Left renal cortex interstitium (tissue), 4 donors: ENCODE measurements at places on chromosomes 7 and 10.

DNA sequence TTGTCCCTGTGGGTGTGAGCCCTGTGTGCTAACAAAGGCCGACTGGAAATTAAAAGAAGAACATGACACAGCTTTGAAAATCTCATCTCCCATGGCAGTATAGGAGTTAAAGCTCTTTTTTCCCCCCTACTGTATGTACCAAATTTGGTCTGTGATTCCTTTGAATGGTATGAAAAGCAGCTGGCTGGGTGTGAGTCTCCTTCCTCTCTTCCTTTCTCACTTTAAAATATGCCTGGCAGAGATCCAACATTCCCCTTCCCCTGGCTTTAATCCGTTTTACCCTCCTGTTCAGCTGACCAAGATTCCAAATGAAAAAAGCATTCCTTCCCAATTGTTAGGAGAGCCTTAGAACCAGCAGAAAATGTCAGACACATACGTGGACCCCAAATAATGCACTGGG, 225.0 kb upstream of the CELF2 start:
- no peak for DNase-seq

DNA sequence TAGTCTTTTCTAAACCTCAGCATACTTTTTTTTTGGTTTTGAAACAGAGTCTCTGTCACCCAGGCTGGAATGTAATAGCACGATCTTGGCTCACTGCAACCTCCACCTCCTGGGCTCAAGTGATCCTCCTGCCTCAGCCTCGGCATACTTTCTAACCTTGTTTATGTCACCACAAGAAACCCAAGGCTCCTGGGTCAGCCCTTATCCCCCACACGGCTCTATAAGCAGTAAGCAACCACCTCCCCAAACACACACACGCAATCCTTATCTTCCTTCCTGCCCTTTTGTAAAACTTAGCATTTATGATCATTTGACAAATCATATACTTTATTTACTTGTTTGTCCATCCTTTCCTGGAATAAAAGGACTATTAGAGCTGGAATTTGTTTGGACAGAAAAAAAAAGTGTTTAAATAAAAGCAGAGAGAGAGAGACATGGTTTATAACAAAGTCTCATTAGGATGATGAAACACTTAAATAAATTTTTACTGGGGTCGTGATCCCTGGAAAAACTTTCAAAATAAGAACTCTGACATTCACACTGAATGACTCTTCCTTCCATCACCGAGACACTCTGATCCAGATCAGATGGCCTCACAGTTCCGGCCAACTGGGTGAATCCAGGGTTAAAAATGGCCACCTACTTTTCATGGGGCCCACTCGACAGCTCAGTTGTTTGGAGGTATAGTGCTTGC, 72.7 kb upstream of the PIK3CG start:
- DNase-seq: no peak

DNA sequence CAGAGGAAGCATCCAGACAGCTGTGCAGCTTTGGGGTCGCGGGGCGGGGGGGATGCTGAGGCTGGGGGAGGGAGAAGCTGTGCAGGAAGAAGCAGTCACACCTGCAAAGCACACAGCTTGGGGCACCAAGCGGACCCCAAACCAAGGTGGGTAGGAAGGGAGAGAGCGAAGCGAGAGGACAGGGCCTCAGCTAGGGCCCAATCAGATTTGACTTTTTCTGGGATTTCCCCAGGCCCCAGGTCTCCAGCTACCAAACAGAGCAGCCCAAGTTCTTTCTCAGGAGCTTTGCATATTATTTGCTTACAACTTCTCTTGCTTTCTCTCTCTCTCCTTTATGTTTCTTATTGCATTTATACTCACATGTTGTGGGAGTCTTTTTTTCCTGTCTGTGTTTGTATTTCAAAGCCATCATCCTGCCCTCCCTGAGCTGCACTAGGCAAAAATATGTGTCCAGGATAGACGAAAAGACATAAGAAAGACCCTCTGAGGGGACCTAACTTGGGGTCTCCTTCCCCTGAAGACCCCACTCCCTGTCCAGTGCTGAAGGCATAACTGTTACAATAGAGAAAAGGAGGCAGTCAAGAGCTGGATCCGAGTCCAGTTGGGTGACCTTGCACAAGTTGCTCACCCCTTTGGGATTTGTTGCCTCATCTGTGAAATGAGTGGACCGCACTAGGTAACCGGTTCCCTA, 50.6 kb upstream of the SMNDC1 start:
- DNase-seq: no peak

DNA sequence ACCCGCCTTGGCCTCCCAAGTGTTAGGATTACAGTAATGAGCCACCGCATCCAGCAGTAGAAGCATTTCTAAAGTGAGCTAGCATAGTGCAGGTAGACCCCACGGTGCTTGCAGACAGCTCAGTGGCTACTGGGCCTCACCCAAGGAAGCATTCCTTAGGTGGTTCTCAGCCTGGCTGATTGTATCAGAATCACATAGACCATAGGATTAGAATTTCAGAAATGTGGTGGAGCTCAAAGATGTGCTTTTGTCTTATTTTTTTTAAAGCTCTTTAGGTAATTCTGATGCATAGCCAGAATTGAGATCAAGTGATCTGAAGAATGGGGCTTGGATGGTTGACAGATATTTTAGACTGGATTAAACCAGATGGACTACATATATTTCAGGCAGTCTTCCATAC, 10.9 kb downstream of the ANLN start:
- DNase-seq: no peak

DNA sequence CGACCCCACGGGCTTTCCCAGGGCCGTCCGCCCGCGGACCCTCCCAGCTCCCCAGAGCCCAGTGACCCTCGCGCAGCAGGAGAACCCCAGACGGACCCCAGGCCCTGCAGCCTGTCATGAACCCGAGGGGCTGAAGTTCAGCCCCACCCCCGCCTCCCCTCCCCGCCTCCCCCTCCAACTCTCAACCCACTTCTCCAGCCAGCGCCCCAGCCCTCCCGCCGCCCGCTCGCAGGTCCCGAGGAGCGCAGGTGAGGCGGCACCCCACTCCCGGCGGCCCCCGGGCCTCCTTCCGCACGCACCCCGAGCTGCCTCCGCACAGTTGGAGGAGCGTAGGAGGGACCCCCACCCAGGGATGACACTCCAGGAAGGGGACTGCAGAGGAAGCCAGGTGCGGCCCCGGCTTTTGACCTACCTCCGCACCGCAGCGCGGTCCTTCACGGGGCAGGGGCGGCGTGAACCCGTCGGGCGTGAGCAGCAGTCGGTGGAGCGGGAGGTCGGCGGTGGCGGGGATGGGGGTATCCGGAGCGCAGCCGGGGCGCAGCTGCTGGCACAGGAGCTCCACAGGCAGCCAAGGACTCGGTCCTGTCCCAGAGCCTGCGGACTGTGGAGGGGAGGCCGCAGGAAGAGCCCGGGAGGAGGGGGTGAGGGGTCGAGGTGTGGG, at the start of gene TMEM176A:
TSS of gene TMEM176A (plus strand) at position 189 of the 661 bp plus-strand sequence. CDS start 782 bp downstream, outside the sequence.
- DNase-seq: no peak

GRCh38 chr7:148979827-148980226, 48.5 kb downstream of the PDIA4 start:
- no peak for DNase-seq

DNA sequence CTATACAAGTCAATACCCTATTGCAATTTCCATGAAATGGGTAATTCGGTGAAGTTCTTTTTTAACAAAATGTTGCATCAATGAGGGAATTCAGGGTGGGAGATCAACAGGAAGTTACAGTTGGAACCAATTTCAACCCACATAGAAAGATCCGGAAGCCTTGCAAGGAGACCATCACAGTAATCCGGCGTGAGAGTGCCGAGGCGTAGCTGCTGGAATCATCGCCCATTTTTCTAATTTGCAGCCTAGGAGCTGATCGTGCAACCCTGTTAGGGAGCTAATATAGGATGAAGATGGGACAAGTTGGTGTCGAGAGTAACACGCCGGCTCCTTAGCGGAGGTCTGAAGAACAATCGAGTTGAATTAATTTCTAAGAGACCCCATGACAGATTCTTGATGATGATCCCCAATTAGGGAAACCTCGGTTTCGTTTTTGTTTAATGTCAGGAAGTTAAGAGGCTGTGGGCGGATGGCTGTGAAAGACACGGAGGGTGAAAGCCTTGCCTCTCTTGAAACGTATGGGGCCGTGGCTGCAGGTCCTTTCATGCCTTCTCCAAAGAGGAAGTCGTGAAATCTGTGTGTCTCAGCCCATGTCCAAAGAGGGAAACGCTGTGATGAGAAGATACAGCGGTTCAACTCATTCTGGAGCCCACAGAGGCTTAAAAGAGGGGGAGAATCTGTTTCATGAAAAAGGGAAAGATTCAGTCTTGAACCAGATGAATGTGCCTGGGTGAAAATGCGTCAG, 51.2 kb upstream of the CARD11 start:
- no peak for DNase-seq

DNA sequence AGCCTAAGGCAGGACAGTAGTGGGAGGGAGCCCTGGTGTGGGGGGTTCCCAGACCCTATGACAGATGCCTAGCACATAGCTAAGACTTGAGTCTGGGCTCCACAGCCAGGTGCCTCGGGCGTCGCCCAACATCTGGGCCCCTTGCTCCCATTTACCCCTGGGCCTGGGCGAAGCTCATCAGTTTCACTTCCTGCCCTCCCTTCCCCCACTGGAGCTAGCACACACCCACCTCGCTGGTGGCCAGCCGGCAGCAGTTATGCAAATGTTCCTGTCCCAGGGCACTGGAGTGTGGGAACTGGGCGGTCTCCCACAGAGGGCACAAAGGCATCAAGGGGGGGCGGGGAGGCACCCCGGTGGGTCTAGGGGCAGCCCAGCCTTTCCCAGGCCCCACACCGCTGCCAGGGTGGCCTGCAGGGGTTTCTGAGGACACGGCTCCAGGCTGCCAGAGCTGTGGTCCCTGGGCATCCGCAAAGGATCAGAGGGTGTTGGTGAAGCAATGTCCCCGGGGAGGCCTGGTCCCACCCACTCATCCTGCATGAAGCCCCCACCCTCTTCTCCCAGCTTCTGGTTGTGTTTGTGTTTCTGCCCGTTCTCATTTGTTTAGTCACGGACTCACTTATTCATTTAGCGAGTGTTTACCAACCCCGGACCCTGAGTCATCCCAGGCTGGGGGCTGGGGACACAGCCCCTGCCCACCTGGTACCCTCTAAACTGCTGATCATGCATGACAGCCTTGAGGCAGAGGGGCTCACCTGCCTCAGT, 20.4 kb downstream of the SH2B2 start:
- no peak for DNase-seq

GRCh38 chr7:139909379-139910050, 80.5 kb downstream of the TBXAS1 start:
- DNase-seq: no peak

GRCh38 chr10:26408858-26409494, 29.2 kb upstream of the APBB1IP start:
- DNase-seq: no peak

- no peak for DNase-seq
Observed at GRCh38 chr7:82098414-82098813, 328.6 kb upstream of the HGF start.
